Activated CD4-positive, alpha-beta T cell treated with anti-CD3 and anti-CD28 coated beads for 48 hours (primary cell): ENCODE measurements at places on chromosomes 16 and 17.

DNA sequence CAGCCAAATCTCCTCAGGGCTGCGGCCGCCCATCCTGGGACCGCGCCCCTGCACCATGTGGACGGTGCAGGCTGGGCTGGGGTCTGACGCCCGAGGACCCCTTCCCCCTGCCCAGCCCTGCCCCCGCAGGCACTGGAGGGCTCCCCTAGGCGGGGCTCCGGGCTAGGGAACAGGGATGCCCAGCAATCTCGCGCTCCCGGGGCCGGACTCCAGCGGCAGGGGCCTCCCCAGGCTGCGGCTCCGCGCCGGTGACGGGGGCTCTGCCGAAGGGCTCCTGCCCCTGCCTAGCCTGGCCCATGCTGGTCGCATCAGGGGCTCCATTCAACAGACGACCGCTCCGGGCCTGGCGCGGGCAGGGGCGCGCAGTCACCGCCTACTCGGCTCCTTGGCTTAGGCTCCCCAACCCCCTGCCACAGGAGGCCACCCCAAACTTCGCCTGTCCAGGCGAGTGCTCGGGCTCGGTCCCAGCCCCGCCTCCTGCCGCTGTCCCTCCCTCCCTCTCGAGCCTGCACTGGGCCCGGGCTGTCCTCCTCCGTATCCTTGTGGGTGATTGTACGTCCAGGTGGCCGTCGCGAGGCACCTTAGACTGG is 27.4 kb upstream of the ADORA2B start:
- DNase-seq: no peak

- no peak for DNase-seq
Measured at GRCh38 chr17:10793816-10794215, 10.1 kb downstream of the TMEM238L start.

GRCh38 chr16:85594273-85594977 is 18.7 kb upstream of the GSE1 start:
- DNase-seq: no peak

GRCh38 chr17:73566905-73567782 is 77.1 kb downstream of the SDK2 start:
- peak; percentile 26 for DNase-seq

DNA sequence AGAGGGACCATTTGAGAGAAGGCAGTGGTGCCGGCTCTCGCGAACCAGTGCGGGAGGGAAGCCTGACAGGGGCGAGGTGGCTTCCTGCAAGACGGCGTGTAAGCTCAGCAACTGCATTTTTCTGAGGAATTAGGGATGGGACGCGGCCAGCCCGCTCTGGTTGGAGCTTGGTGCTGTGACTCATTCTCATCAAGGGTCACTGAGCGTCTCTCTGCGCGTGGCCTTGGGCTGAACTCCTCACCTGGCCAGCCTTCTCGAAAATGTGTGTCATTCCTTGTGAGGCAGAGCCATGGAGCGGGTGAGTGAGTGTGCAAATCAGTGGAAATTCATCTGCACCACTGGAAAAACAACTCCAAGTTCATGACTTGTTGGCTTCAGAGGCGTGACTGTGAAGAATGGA is 52.8 kb downstream of the NTN1 start:
- no peak for DNase-seq

DNA sequence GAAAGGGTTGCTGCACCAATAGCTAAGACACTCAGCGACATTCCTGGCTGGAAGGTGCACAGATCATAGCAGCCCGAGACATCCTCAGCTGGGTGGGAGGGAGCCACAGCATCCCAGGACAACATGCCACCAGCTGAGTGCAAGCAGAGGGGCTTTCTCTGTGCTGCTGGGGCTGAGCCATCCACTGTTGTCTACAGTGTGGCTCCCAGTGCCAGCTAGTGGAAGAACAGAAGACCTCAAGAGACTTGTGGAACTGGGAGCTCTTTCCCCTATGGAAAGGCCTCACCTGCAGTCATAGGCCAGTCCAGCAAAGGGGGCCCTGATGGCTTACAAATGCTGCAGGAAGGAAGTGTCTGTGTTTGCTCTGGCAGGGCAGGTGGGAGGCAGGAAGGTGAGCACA is 131.0 kb downstream of the C16orf78 start:
- no peak for DNase-seq

DNA sequence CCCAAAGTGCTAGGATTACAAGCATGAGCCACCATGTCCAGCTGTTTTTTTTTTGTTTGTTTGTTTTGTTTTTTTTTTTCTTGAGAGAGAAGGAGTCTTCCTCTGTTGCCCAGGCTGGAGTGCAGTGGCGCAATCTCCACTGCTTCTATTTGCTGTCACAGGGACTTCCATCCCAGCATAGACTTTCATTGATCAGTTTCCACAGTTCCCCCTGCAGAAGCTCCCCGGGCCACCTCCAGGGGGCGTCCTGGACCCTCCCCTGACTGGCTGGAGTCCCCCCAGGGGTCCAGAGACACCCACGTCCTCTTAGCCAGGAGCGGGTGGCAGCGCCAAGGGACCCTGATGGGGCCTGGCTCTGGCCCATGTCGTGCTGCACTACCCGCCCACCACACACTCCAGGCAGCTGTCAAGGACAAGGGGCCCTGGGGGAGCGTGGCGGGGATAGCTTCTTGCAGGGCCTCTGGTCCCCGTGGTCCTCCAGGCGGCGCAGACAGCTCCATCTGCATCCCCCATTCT is 3.1 kb upstream of the NPW start:
- no peak for DNase-seq

GRCh38 chr16:30628628-30629540 is 18.7 kb upstream of the ZNF689 start:
- peak; percentile 95 for DNase-seq

GRCh38 chr17:4354862-4355514 is 11.5 kb downstream of the UBE2G1 start:
- DNase-seq: no peak

- DNase-seq: peak; percentile 7
Measured at GRCh38 chr16:81524382-81524781, 79.8 kb downstream of the CMIP start.

DNA sequence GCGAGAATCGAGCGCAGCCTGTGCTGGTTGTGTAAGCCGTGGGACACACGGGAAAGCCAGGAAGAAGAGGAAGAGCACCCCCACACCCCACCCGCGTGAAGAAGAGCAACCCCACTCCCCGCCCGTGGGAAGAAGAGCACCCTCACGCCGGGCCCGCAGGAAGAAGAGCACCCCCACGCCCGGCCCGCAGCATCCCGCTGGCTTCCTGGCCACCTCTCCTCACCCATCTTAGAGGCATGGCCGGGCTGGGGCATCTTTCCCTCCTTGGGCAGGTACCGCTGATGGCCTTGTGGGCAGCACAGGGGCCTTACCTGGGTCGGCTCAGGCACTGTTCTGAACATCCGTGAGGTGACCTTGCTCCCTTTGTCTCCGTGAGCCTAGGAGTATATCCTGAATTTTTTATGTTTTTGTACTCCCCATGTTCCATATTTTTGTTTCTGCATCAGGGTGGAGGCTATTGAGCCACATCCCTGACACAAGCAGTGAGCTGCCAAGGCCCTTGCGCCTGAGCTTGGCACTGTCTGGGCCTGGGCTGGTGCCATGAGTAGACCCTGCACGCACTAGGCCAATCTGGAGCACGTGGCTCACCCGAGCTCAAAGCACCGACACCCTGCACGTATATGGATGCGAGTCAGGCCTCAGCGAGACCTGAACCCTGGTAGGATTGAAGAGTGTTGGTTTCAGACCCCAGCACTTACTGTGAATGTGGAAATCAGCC is 71.4 kb upstream of the KCTD5 start:
- DNase-seq: no peak

DNA sequence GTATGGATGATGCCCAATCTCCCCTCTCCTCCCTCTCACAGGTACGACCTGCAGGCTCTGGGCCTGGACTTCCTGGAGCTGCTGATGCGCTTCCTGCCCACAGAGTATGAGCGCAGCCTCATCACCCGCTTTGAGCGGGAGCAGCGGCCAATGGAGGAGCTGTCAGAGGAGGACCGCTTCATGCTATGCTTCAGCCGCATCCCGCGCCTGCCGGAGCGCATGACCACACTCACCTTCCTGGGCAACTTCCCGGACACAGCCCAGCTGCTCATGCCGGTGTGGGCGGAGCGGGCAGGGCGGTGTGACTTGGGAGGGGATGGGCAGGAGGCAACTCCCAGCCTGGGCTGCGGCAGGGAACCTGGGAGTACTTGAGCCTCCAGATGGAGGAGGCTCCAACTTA is 18.1 kb downstream of the SPATA32 start:
- no peak for DNase-seq

DNA sequence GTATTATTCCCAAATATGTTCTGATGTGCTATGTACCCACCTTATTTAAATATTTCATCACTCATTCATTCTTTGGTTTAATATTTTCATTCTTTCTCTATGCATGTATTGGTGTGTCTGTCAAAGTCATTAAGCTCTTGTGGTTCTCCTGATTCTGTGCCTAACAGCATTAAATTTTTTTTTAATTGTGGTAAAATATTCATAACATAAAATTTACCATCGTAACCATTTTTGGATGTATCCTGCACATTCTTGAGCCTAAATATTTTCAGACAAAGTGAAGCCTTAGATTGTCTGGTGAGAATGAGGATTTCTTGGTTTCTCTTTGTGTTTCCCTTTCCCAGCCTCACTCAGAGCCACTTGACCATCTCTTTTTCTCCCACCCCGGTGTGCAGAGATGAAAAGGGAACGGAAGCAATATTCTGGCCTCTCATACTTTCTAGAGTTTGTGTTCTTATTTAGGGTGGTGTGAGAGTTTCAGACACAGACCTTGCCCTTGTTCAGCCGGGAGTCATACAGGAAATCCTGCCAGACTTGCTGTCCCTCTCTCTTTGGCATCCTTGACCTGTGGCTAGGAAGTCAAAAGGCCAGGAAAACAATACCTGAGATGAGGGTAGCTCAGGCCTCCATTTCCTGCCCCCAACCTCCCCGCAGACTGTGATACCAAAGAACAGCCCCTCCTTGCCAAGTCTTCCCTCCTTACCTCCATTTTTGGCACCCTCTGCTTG is 4.9 kb downstream of the CCL5 start:
- DNase-seq: no peak

GRCh38 chr17:57442914-57443571 is 186.7 kb downstream of the MSI2 start:
- peak; percentile 79 for DNase-seq

DNA sequence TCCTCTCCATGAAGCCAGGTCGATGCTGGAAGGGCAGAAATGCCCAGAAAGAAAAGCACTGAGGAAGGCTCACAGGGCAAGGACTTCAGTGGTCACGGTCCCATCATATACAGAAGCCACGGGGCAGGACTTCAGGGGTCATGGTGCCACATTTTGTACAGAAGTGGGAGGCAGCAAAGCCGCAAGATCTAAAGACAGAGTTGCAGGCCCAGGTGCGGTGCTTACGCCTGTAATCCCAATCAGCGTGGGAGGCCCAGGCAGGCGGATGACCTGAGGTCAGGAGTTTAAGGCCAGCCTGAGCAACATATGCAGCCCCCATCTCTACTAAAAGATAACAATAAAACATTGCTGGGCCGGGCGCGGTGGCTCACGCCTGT is 96.0 kb downstream of the NXN start:
- no peak for DNase-seq

DNA sequence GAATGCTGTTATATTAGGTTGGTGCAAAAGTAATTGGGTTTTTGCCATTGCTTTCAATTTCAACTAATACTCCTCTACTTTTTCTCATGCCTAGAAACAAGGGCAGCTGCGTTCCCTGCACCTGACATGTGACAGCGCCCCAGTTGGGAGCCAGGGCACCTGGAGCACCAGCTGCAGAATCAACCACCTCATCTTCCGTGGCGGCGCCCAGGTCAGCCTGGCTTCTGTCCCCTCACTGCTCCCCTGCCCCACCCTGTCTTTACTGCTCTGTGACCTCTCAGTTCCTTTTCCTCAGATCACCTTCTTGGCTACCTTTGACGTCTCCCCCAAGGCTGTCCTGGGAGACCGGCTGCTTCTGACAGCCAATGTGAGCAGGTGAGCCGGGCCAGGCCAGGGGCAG is 16.4 kb upstream of the ITGAD start:
- no peak for DNase-seq

- DNase-seq: peak; percentile 71
Measured at GRCh38 chr16:58306327-58306726, 11.5 kb upstream of the PRSS54 start.

DNA sequence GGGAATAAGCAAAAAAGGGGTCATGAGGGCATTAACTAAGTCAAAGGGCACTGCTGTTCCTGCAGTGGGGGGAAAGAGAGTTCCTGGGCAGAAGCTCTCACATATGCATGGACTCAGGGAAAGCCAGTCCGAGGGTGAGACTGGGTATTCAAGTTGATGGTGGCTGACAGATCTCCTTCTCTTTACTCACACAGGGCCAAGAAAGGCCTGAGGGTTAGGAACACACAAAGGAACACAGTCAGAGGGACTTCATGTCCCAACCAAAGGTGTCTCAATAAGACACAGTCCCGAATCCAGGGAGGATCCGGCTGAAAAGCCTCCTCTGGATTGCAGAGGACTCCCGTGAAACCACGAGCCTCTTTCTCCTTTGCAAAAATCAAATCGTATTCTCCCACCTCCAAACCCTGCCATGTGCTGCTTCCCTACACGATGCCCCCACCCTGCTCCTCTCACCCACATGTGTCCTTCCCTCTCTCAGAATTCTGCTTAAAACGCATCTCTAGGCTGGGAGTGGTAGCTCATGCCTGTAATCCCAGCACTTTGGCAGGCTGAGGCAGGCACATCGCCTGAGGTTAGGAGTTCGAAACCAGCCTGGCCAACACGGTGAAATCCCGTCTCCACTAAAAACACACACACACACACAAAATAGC is 23.6 kb downstream of the CUEDC1 start:
- DNase-seq: no peak

DNA sequence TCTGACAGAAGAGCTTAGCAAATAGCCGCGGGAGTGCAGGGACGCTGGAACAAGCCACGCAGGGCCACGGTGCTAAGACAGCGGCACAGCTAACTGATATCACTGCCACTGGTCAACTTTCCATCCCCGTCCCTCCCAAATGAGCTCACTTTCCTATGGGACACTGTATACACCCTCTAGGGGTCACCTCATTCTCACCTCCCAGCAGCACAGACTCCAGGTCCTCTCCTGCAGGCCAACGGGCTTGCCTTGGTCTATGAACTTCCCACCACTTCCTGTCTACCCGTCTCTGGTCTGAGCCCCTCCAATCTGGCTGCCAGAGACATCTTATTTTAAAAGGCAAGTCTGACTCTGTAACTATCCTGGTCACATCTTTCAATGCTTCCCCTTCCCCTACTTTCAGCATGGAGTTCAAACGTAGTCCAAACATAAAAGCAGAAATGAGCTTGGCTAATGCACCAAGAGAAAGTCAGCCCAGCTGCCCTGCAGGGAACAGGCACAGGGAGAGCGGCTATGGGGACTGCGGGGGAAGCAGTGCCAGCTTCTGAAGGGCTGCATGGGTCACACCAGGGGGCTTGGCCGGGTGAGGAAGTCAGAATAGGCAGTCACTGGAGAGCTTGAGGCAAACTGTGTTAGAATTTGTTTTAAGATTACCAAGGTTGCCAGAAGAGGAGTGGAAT is 26.3 kb upstream of the SLC38A8 start:
- no peak for DNase-seq
